Stimulated activated CD8-positive, alpha-beta memory T cell treated with anti-CD3 and anti-CD28 coated beads, Interleukin-2, amount 100 ng/mL, for 1 hour (primary cell): ENCODE measurements at places on chromosomes 3 and 15.

DNA sequence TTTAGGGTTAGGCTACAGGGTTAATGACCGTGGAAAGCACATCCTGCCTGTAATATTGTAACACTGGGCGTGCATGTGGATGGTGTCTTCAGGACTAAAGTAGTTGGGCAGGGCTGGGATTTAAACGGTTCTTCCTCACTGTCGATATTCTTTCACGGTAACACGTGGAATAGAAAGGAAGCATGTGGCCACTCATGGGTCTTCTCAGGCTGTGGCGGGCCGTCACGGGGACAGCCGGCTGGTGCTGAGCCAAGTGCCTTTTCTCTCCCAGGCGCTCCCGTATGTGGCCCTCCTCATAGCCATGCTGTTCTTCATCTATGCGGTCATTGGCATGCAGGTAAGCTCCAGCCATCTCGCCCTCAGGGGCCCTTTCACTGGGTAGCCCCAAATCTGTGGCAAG, 73.7 kb downstream of the CHDH start:
- DNase-seq: no peak

DNA sequence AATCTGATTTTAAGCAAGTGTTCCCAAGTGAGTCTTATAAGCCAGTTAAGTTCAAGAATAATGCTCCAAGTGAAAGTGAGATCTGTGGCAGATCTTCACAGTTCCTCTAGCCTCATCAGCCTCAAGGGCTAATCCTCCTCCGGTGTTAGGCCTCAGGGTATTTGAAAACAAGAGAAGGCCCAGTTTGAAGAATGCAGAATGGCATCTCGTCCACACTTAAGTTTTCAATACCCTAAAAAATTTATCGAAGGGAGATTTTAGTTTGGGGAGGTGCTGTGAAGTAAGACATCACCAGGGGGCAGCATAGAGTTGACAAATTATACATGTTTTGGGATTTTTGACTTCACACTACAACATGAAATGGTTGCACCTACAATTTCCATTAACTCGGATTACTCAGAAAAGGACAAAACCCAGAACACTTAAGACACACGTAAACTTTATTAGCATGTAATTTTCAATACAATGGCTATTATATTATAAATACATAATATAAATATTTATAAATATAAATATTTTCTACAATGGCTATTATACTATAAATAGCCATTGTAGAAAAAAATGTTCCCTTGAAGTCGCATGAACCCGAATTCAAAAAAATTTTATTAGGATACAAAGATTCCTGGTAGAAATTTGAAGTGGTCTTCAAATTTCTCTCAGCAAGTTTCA, 2.3 kb upstream of the TMEM266 start:
- no peak for DNase-seq

DNA sequence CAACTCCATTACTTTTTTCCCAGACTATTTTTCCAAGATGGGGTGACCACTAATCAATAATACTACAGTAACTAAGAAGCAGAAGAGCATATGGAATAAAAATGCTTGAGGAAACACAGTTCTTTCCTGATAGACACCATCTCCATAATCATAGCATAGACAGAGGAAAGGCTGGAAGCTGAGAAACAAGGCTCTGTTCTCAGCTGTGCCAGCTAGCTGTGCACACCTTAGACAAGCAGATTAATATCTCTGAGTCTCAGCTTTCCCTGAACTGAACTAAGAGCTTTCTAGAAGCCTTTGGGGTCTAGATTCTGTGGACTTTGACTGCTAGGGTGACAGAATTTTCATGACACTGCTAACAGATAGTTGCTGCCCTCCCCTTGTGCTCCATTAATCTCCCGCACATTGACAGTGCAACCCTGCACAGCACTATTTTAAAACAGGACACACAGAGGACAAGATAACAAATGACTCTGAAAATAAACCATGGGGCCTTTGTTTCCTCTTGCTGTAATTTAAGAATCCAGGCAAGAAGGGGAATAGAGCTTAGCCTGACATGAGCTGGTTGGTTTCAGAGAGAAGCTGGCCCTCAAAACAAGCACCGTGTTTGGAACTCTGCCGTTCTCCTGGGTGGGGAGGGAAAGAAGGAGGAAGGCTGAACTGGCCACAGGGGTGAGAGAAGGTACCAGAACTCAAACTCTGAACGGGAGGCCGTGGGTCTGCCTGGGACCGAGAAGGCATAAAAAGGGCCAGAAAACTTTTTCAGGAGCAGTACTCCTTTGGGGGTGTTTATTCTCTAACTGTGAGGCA, 67.4 kb downstream of the ATP13A5 start:
- no peak for DNase-seq

- DNase-seq: no peak
These were observed 12.9 kb downstream of the DYNC1LI1 start for GRCh38 chr3:32557640-32558352.

DNA sequence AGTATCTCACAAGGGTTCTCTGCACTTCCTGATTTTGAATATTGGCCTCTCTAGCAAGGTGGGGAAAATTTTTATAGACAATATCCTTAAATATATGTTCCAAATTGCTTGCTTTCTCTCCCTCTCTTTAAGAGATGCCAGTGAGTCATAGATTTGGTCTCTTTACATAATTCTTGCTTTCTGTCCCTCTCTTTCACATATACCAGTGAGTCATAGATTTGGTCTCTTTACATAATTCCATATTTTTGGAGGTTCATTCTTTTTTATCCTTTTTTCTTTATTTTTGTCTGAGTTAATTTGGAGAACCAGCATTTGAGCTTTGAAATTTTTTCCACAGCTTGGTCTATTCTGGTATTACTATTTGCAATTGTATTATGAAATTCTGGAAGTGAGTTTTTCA, 77.7 kb upstream of the NUDT16 start:
- no peak for DNase-seq

- no peak for DNase-seq
These were observed 28.8 kb upstream of the RFX7 start for GRCh38 chr15:56272454-56272853.
